ENCODE measurements at places on chromosomes 7 and 10. TPM values are rescaled to one million over a fixed set of nuclear protein-coding genes. Genes with fewer than 3 reads are reported as not detected.

PON3 gene
- total RNA-seq, result not detected

- DNase-seq, result no peak
Measured at GRCh38 chr10:117399341-117400196, 24.3 kb upstream of the PDZD8 start.

CXCL12 gene
- total RNA-seq, result 0.18 TPM

DNA sequence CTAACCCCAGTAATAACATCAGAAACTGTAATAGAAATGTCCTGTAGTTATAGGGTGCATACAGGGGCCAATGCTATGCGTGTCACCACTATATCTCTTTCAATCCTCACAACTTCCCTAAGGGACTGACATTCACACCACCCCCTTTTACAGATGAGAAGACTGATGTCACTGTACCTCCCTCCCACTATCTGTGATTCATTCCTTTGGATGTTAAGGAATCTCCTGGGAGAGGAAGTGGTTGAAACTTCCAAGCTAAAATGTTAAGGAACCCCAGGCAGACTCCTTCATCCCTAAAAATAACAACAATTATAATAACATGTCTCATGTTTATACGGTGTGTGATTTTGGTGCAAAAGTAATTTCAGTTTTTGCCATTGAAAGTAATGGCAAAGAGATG lies 5.4 kb downstream of the COL13A1 start:
- no peak for DNase-seq

- no peak for DNase-seq
Measured at GRCh38 chr7:46764100-46764936, 817.6 kb downstream of the TNS3 start.

- DNase-seq, result peak; percentile 80
Measured at GRCh38 chr7:135238112-135238744, 4.6 kb downstream of the STRA8 start.

GPER1 gene
- total RNA-seq, result not detected

- no peak for DNase-seq
Measured at GRCh38 chr10:74958316-74958715, 131.9 kb downstream of the KAT6B start.

DNA sequence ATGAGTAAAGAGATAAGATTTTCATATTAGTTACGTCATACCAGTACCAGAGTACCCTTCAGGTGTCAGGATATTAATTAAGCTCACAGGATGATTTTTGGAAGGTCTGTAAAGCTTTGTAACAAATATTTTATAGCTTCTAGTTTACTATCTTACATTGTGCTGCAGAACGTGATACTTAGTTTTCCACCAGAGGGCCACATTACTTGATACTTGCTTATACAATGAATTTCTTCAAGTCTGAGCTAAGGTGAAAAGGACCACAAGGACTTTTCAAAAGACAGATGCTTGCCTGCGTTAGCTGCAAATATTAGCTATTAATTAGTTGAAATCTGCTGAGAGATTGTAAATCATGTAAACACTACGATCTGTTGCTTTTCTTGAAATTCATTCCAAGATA lies 12.2 kb downstream of the FOXP2 start:
- no peak for DNase-seq

- DNase-seq, result no peak
Measured at GRCh38 chr7:77276120-77276519, 76.5 kb upstream of the FGL2 start.

CAMK1D gene
- 0.24 TPM for total RNA-seq

SLC29A4 gene
- total RNA-seq, result 1.2 TPM

ITPRID1 gene
- total RNA-seq, result not detected

- DNase-seq, result no peak
Measured at GRCh38 chr7:111855842-111856227, 293.5 kb upstream of the IMMP2L start.

Data from K562 (cell line).